CD4-positive, alpha-beta T cell treated with Interleukin-17A for 1 hour (primary cell): ENCODE measurements at places on chromosomes 2 and 18.

- DNase-seq: no peak
Measured at GRCh38 chr18:45245091-45245511, 370.2 kb upstream of the SLC14A2 start.

DNA sequence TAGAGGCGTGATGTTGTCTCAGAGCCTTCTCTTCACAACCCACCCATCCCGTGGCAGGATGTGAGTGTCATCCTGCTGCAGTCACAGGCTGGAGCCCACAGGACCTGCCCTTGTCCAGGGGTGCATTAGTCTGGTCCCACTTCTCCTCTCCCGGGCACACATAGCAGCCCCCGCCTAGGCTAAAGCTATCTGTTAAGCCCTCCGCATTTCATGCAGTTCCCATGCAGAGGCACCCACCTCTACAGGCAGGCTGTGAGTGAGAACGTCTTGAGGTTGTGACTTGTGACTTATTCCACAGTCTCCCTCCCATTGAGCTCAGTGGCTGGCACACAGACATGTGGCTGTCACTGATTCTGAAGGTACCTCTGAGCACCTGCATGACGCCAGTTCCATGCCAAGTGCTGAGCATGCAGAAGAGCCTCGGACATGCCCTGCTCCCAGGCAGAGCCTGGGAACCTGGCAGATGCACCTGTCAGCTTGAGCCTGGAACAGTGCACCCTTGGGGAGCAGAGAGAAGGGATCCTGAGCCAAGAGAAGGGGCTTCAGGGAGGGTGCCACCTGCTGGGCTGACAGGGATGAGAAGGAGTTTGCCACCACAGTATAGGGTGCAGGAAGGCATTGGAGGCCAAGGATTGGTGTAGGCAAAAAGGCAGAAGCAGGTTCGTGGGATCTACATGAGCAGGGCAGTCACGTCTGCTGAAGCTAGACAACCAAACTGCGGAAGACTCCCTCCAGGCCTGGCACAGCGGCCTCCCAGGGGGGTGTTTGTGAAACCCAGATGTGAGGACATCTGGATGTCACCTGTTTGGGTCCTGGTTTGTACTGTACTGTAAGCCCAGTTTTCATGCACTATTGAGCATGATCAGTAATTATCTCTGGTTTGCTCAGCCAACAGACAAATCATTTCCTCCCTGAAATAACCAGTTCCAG lies 213.6 kb downstream of the GLI2 start:
- no peak for DNase-seq

DNA sequence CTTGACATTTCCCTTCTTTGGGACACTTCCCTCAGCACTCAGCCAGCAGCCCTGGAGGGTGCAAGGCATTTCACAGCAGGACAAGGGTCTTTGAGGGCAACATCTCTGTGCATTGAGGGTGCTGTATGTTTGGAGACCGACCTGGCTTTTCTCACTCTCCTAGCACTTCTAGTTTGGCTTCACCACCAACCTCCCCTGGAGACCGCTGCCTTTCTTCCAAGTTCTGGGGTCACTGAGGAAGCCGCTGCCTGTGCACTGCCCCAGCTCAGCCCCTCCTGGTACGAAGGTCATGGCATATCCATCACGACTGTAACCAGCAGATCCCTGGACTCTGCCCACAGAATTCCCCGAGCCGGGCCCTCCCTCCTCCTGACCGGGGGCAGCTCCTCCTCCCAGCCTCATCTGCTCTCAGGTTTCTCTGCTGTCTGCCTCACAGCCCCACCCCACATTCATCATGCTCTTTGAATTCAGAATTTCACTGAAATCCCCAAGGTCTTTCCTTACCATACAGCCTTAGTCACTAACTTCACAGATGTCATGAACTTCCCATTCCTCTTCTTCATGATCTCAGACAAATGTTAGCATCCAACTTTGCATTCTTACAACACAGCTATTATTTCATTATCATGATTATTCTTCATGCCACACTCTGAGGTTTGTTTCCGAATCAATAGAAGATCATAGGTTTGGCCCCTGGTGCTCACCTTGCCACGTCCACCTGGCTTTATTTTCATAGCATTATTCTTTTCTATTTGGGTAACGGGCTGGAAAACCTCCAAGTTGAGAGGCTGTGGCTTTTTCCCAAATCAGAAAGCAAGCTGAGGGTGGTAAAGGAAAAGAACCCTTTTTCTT lies 113.0 kb upstream of the COPS8 start:
- DNase-seq: no peak

DNA sequence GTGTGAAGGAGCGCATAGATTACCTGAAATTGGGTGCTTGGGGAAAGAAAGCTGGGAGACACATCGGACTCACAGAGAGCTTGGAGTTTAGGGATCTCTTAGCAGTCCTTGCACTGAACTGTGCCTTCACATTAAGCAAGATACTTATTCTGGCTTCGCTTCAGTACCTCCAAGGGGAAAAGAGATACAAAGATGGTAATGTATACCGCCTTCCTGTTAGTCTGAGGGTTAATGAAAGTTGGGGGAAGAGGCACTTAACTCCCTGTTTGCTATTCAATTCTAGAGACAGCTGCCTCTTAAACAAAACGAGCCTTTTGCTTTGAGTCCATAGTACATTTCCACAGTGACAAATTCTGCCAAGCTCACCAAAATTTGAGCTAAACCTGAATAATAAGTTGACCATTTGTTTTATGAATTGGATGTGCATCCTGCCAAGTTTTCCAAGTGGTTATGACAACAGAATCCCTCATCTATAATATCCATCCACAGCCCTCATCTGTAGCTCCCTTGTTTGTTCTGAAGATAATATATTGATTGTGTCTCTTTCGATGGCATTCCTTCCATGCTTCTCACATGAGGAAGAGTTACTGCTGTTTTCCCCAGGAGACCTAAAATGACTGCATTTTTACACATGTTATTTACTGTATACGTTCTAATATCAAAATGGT lies 287.1 kb upstream of the ATP5MC3 start:
- DNase-seq: no peak

- DNase-seq: no peak
Measured at GRCh38 chr2:67320861-67321587, 76.1 kb upstream of the ETAA1 start.

DNA sequence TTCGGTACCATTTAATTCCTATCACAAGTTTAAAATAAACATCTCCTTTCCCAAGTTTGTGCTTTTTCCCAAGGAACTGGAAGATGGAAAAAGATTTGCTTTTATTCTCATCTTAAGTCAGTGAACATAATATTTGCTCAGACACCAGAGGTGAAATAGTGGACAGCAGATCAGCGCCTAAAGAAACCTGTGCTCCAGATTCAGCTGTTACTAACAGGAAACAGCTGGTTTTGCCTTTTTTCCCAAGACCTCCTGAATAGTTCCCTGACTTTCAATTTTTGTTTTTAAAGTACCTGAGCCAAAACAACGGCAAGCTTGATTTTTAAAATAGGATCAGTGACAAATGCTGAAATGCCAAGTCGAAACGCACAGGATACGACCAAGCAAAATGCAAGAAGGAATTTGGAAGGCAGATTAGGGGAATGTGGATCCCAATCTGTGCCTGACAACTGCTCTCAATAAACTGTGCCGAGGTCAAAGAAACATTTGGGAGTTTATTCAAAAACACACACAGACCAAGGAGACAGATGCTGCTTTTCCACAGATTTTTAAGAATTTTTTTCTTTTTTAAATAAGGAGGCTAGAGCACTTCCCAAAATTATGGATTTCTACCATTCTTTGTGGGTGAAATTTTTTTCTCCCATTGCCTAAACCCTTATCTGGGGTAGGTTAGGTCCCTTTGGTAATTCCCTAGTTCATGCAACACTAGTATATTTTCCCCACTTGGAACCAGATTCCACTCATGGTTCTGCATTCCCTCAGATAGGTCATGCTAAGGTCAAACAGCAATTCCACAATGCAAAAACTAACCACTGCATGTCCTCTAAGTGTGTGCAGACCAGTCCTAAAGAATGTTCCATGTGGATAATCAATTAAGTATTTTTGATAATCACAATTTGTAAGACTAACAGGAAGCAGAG lies 121.5 kb upstream of the PDE1A start:
- DNase-seq: no peak

DNA sequence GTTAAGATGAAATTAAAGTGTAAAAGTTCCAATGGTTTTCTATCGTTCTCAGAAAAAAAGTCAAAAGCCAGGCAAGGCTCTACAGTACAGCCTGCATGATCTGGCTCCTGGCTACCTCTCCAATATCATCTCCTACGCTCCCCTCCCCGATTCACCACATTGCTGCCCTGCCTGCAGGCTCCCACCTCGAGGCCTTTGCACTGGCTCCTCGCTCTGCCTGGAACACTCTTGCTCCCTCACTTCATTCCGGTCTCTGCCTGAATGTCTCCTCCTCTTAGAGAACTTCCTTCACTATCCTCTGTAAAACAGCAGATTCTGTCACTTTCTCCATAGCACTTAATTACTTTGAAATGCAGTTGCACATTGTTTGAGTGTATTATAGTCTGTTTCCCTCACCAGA lies 72.5 kb downstream of the KLF7 start:
- DNase-seq: no peak

- DNase-seq: no peak
Measured at GRCh38 chr2:223283771-223284170, 231.8 kb downstream of the KCNE4 start.

DNA sequence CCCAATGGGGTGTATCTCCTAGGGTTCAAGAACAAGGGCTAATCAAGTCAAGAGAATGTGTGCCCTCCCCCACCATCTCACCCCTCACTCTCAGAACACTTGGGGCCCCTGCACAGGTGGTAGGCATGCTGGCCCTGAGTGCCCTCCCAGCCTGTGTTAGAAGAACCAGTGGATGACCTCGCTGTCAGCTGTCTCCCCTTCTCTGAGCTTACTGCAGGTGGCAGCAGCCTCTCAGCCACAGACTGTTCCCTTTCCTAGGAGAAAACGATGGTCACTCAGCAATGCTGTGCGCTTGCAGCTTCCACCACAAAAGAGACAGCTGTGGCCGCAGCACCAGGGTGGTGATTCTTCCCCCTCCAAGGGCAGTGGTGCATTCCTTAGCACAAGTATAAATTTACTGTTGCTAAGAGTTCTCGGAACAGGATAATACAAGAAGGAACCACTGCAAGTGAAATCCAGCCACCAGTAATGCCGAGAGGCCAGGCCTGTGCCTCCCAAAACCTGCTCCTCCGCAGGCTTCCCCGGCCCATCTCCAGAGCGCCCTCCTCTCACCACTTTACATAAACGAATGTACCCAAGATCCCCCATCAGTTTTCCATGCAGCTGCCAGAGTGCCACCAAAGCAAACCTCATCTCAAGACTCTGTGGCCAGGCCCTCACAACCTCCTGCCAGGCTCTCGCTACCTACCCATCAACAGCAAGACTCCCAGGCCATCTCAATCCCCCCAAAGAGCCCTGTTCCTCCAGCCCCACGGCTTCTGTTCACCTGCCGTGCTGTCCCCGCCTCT lies 935 bp upstream of the RAMP1 start:
- DNase-seq: peak; percentile 62

DNA sequence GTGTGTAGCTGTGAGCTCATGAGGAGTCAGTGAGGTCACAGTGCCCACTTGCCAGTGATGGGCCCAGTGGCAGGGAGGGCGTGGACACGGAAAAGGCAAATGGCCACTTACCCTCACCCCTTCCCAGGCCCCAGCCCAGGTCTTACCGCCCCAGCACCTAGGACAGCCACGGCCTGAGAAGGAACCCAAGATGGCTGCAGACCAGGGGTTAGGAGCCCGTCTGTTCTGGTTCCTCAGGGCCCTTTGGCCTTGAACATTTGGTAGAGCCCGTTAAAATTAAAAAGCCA lies 74.1 kb downstream of the EMX1 start:
- no peak for DNase-seq

- DNase-seq: no peak
Measured at GRCh38 chr2:109155553-109156451, 26.8 kb downstream of the SH3RF3 start.

DNA sequence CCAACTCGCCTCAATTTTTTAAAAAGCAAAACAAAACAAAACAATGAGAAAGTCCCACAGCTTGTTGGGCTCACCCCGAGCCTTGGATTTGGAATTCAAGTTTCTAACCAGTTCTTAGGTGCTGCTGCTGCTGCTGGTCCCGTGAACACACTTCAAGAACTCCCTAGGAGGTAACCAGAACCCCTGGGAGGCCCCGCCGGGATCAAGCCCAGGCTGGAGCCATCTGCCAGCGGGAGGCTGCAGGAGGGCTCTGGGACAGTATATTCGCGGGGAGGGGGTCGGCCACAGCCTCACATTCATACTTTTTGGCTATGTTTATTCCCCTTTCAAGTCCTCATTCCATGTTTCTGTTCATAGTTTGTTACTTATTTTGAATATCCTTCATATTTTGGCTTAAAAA lies 223.4 kb downstream of the TFCP2L1 start:
- no peak for DNase-seq

DNA sequence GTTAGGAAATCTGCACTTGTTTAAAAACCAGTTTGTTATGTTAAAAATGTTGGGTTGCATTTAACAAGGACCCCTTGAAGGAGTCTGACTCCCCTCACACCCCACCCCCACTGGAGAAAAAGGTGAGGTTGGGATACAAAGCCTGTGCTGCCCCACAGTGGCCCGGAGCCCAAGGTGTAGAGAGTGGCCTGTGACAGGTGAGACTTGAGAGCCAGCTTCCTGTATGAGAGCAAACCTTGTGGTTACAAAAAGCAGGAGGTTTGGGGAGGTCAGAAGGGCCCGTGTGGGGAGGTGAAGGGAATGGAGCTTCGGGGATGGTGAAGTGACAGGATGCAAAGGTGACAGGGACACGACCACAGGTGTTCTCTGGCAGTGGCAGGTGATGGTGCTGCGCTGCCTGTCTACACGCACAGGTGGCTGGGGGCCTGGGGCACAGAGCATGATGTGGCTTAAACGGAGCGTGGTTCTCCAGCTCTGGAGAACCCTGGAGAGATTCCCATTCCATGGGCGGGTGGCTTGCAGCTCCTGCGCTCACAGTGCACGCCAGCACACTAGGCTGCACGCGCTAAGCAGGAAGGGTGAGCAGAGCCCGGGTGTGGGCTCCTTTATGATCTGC lies 29.0 kb downstream of the IMPA2 start:
- DNase-seq: no peak

DNA sequence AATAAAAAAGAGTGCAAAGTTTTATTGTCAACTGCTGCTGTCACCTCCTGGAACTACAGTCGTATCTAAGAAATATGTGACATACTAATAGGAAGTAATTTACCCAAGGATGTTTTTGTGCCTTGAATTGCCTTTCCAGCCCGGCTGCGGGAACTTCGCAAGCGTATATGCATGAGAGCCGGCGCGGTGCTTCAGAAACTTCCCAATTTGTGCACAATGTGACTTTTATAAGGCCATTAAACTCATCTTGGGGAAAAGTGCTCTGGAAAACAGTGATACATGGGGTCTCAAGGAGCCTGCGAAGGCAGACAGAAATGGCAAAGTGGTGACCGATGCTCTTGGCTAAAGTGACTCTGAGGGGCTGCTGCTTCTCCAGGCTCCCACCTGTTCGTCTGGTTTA lies 41.7 kb upstream of the CELF4 start:
- DNase-seq: no peak

GRCh38 chr2:64632835-64633819 lies 20.6 kb downstream of the SERTAD2 start:
- no peak for DNase-seq

GRCh38 chr2:162915858-162916257 lies 77.3 kb upstream of the KCNH7 start:
- no peak for DNase-seq

GRCh38 chr2:67996772-67997527 lies 65.9 kb downstream of the C1D start:
- DNase-seq: no peak

GRCh38 chr2:145116834-145117725 lies 597.2 kb upstream of the ZEB2 start:
- no peak for DNase-seq
